Smooth muscle cell of the brain vasculature (primary cell): ENCODE measurements at places on chromosomes 11 and 22.

DNA sequence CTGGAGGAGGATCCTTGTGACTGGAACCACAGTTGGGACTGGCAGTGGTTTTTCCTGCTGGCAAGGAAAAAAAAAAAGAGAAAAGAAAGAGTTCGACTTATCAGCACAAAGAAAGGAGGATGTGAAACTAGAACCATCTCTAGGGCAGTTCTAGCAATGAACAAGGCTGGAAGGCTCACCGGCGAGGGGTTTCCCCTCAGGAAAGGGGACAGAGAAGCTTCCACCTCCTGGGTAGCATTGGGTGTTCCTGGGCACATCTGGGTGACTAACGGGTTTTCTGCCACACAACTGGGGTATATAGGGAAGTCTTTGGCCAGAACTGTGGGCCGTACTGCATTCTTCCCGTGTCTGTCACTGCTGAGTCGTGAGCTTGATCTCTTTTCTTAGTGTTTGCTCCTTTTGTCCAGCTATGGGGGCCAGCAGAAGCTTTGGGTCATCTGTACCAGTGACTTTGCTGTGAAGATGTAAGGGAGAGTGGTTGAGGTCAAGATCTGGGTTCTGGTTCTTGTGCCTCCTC lies 109.4 kb upstream of the OR4B1 start:
- DNase-seq: no peak

DNA sequence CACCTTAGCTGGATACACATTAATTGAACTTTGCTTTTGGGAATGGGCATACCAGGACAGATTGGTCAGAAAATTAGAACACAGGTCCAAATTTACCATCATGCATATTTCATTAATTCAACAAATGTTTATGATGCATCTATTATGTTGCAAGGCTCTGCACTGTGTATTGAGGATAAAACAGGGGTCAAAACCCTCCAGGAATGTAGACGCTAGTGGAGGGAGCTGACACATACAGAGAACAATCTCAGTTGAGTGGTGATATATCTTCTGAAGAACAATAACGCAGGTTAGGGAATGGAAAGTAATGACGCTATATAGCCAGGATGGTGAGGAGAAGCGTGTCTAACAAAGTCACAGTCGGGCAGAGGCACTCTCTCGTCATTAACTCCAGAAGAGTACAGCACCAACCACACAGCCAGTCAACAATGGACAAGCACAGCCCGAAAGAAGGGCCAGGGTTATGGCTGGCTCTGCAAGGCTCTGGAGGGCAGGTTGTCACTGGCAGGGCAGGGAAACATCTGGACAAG lies 3.8 kb downstream of the FLI1 start:
- no peak for DNase-seq

DNA sequence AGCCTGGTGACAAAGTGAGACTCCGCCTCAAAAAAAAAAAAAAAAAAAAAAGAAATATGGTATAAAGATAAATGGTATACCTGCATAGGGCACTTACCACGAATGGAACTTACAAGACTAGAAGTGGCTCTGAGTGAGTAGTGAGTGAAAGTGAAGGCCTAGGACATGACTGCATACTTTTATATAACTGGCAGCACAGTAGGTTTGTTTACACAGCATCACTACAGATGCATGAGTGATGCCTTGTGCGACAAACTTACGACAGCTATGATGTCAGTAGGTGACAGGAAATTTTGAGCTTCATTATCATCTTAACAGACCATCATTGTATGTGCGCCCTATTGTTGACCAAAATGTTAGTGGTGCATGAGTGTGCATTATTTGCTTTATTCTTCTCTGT lies 17.7 kb downstream of the XRCC6 start:
- no peak for DNase-seq

GRCh38 chr22:23098230-23098705 lies 27.9 kb downstream of the GNAZ start:
- no peak for DNase-seq

DNA sequence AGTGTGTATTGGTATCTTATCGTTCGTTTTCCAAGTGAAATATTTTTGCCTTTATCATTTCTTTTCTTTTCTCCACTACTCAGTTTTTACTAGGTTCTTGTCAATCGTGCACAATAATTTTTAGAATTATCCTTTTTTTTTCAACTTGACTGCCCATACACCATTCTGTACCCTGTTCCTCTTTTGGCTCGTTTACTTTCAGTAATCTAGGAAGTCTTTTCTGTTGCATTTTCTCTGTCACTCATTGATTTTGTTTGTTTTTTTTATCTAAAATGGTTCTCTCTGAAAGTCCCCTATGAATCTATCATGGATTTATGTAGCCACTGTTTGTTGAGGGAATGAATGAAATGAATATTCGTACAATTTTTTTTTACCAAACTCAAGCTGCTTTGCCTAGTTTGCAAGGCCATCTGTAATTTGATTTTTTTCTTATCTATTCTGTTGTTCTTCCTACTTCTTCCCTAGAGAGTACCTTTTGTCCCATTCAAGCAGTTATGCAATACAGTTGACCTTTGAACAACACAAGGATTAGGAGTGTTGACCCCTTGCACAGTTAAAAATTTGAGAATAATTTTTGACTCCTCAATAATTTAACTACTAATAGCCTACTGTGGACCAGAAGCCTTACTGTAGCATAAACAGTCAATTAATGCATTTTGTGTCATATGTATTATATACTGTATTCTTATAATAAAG lies 166.3 kb downstream of the TMEM135 start:
- DNase-seq: no peak

DNA sequence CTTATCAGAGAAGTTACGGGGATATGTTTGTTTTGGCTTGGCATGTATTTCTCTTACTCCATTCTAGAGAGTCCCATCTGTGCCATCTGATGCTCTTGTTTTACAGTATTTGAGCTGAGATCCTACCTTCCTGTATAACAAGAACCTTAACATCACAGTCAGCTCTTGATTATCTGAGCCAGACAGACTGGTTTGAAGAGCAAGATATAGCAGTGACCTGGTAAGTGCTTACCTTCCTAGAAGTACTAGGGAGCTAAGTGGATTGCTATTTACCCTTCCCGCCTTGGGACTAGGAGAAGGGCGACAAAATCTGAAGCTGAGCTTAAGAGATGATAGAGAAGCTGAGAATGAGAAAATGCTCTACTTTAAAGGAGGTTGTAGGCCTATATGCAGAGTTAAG lies 235.3 kb downstream of the CSNK2A3 start:
- no peak for DNase-seq

DNA sequence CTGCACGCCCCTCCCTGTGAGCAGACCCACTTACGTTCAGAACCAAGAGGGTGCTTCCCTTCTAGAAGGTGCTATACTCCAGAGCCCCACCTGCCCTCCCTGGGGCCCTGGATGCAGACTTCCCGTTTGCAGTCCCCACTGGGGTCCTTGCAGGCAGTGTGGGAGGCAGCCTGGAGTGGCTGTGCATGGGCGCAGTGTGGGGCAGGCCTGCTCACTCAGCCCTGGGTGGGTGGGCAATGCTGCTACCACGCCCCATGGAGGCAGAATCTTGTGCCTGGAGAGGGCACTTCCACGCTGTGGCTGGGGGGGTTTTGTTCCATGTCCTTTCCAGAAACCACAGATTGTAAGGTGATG lies 116.2 kb downstream of the KCNQ1OT1 start:
- DNase-seq: no peak

DNA sequence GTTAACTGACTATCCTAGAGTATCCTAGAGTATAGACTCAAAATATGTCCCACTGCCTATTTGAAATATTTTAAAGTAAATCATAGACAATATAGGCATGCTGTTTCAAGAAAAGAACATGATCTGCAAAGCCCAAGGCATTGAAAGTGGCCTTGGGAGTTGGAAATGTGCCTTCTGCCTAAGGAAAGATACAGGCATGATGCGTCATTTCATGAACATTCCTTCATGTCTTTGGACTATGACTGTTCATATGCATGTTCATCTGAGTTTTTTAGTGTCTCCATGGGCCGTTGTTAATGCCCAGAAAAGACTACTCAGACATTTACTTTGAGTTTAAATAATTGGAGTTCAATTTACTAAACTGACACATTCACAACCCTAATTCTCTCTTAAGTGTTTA lies 69.7 kb upstream of the PRDM11 start:
- no peak for DNase-seq

GRCh38 chr11:60939855-60940254 lies 12.1 kb downstream of the SLC15A3 start:
- DNase-seq: no peak

DNA sequence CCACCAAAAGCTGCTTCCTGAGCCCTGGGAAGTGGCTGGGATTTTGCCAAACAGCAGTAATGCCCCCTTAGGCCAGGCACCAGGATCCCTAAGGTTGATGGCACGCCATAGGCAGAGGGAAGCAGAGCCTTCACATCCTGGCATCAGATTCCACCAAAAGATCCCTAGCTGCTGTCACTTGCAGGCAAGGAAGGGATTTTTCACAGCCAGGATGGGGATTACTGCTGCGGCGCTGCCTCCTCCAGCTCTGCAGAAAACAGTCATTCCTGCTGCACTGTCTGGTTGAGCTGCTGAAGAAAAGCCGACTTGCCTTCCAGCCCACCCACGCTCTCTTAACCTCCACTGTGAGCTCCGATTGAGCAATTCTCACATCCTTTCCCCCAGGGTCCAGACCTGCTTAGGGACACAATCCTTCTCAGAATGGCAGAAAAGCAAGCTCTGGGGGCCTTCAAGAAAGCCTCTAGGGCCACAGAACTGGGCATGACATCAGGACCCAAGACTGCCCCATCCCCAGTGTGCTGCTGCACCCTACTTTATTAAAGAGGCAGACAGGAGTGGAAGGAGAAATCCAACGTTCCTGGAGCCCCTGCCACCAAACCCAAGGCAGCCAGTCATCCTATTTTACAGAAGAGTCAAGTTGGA lies 19.9 kb downstream of the SYN3 start:
- no peak for DNase-seq

- no peak for DNase-seq
Observed at GRCh38 chr22:36938028-36938425, 24.6 kb downstream of the CSF2RB start.

- no peak for DNase-seq
Observed at GRCh38 chr11:114796954-114797721, 118.8 kb downstream of the NXPE2 start.

DNA sequence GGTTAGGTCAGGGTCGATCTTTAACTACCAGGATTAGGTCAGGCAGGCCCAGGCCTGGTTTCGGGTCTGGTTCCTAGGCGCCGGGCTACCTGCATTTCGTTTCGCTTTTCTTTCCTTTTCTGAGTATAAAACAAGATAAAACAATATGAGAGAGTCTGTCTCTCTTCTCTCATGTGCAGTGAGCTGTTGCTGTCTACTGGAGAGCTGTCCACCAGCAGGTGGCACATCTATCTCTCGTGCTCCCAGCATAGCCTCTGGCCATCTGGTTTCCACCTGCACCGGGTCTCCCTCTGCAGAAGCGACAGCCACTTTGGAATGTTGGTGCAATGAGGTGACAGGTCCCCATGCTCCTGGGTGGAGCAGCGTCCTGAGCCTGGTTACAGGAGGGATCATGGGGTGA lies 27.6 kb downstream of the RIBC2 start:
- no peak for DNase-seq

GRCh38 chr11:64340671-64341335 lies 799 bp downstream of the CCDC88B start:
- no peak for DNase-seq

- DNase-seq: no peak
Observed at GRCh38 chr11:47560426-47560825, 5.0 kb upstream of the PTPMT1 start.

DNA sequence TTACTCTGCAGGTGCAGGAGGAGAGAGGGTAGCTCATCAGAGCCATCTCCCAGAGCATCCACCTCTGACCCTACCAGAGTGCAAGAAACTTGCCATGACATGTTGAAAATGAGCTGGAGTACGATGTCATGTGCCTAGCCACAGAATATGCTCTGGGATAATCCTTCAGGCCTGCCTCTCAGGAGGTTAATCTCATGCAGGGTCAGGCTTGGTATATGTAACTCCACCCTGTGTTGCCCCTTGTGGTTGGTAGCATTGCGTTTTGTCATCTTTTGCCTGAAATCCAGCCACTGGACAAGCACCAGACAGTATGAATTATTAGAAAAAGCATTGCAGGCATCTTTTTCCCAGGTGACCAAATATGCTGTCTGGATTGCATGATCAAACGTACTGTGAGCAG lies 36.2 kb downstream of the CNTF start:
- no peak for DNase-seq
